ENCODE measurements at places on chromosomes 3 and 15. TPM values are rescaled to one million over a fixed set of nuclear protein-coding genes. Genes with fewer than 3 reads are reported as not detected.

The SLC6A1 gene
- polyA plus RNA-seq = 2.4 TPM

The LPCAT4 gene
- 34.9 TPM for polyA plus RNA-seq

DNA sequence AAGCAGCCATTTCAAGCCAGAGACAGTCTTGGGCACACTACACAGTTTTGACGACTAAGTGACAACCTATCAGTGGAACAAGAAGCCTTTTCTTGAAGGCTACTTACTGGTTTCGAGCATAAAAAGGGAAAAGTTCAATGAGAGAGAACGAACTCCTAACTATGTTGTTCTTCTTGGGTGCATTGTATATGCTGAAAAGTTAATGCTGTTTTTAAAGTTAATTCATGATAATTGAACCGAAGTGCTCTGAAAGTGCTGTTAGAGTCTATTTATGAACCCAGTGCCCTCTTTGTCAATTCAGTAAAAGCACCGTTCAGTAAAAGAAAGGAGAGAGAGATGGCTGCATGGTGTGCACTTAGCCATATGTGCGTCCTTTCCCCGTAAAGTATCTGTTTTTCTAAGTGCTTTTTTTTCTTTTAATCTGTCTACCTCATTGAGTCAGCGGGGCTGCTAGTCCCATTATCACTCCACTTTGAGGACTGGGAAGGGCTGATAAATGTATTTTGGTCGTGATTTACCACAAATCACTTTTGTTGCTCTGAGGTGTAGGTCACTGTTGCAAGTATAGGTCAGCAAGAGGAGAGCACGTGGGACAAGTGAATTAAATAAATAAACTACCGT, 380.7 kb upstream of the GOLIM4 start:
- no peak for DNase-seq

GRCh38 chr15:66323312-66323928, 30.1 kb downstream of the DIS3L start:
- no peak for DNase-seq

The TPRG1 gene
- 2.7 TPM for polyA plus RNA-seq

Measured in forelimb muscle (tissue), 1 donor.